HepG2 (cell line): ENCODE measurements at places on chromosomes 6 and 20. TPM values are rescaled to one million over a fixed set of nuclear protein-coding genes. Genes with fewer than 3 reads are reported as not detected.
A peak's percentile ranks its signal among the peaks of the same experiment; 100 is the strongest.

Gene DDO
- 10.3 and 14.6 TPM in 2 replicates for total RNA-seq

Gene NRSN1
- not detected in 2 replicates for total RNA-seq

Gene SLC22A16
- not detected in 2 replicates for total RNA-seq

Gene LCA5
- total RNA-seq: 4.6 and 7.7 TPM in 2 replicates

Gene ZNF165
- 8.6 and 11.2 TPM in 2 replicates for total RNA-seq

Gene GMPR
- total RNA-seq: not detected in 2 replicates

DNA sequence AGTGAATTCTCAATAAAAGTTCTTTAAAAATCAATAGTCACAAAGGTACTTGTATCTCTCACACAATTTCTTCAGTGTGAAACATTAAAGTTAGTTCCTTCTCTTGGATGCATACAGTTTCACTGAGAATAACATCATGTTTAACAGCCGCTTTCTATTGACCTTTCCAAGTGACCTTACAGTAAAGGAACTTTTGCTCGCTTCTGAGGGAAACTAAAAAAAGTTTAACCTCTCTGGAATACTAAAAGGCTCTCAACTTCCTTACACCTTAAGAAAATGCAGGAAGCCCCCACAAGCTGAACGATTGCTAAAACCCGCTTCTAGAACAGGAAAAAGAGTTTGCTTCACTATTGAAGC lies 1.3 kb downstream of the RRAGD start:
- H3K27ac ChIP-seq: no peak overlapping the region
- DNase-seq: no peak
- H3K4me3 ChIP-seq: no peak overlapping the region
- H3K27me3 ChIP-seq: peaks cover 51% of the 10 kb centered on the region; the same call in 2 of the 3 replicates
- H3K4me1 ChIP-seq: peaks cover 25% of the 10 kb centered on the region

- no peak overlapping the region for H3K27ac ChIP-seq
- peaks cover 29% of the 10 kb centered on the region for H3K4me1 ChIP-seq
- H3K36me3 ChIP-seq: no peaks in the 10 kb centered on the region
- peak overlapping the region; percentile 69 for H3K4me3 ChIP-seq
These were observed 194.2 kb upstream of the ZNF184 start for GRCh38 chr6:27667016-27667656.

DNA sequence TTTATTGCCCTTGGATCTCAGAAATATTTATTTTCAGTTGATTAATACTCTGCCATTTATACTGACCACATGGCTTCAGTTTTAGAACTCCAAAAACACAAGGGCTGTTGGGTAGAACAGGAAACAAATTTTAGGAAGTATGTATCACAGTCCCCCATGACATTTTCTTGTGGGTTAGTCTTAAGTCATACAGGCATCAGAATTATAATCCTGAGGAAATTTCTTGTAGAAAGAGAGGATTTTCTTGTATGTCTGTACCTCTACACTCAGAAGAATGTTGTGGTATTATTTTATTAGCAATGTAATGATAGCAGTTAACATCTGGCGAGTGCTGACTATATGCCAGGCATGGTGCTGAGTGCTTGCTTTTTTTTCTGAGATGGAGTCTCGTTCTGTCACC lies 302.9 kb downstream of the CLIC5 start:
- H3K27ac ChIP-seq: no peak overlapping the region
- no peak for DNase-seq
- H3K4me3 ChIP-seq: no peak overlapping the region
- H3K27me3 ChIP-seq: no peaks in the 10 kb centered on the region

GRCh38 chr6:5634525-5634924 lies 372.2 kb downstream of the NRN1 start:
- DNase-seq: no peak
- H3K4me3 ChIP-seq: no peak overlapping the region
- H3K27me3 ChIP-seq: no peaks in the 10 kb centered on the region
- H3K36me3 ChIP-seq: no peaks in the 10 kb centered on the region
- 0 out of 2 replicates have a peak, but pooled peaks cover 6% of the 10 kb centered on the region for H3K4me1 ChIP-seq

DNA sequence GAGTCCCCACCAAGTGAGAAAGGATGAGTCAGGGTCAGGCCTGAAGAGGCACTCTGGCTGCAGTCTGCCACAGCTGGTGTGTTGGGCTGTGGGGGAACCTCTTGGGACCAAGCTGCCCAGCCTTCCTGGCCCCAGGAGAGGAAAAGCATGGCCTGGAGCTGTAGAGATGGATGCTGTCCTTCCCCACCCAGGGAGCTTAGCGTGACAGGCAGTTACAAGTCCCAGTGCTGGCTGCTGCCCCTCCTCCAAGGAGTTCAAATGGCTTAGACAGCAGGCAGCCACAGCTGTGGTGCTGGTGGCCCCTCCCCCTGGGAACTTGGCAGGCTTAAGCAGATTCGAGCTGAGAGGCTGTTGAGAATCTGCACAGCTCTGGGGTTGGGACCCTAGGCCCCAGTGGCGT lies 253.2 kb downstream of the PLCB1 start:
- H3K4me3 ChIP-seq: no peak overlapping the region
- H3K27ac ChIP-seq: no peak overlapping the region
- H3K36me3 ChIP-seq: no peaks in the 10 kb centered on the region
- H3K4me1 ChIP-seq: peaks cover 27% of the 10 kb centered on the region
- no peak for DNase-seq
- H3K27me3 ChIP-seq: no peaks in the 10 kb centered on the region

DNA sequence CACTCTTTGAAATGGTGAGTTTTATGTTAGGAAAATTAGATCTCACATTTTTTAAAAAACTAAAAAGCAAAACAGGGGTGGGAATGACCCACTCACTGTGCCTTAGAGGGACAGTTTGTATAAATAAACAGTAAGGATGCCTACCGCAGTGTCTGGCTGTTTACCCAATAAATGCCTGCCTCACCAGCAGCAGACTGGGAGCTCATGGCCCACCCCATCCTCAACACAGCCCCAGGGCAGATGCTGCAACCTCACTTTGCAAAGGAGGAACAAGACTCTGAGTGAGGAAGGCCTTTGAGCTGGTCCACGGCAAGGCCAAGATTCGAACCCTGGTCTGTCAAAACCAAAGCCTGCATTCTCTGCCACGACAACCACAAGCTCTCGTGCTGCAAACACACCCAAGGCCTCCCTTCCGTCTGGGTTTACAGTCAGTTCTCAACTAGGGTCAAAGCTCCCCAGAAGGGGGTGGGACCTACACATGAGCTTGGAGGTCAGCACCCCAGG lies 77.8 kb downstream of the BMP7 start:
- H3K27me3 ChIP-seq: peaks cover 9% of the 10 kb centered on the region
- H3K27ac ChIP-seq: no peak overlapping the region

- H3K4me3 ChIP-seq: no peak overlapping the region
- no peak for DNase-seq
- no peaks in the 10 kb centered on the region for H3K36me3 ChIP-seq
- no peaks in the 10 kb centered on the region for H3K27me3 ChIP-seq
These were observed 263.9 kb upstream of the PRND start for GRCh38 chr20:4457566-4458543.

GRCh38 chr6:41704028-41704427 lies 31.4 kb downstream of the TFEB start:
- H3K27ac ChIP-seq: no peak overlapping the region
- peaks cover 18% of the 10 kb centered on the region for H3K4me1 ChIP-seq
- DNase-seq: no peak
- H3K36me3 ChIP-seq: no peaks in the 10 kb centered on the region
- no peak overlapping the region for H3K4me3 ChIP-seq

- peak overlapping the region; percentile 77 for H3K27ac ChIP-seq
- peaks cover 89% of the 10 kb centered on the region for H3K4me1 ChIP-seq
- peaks cover 9% of the 10 kb centered on the region; the same call in 2 of the 3 replicates for H3K27me3 ChIP-seq
- DNase-seq: peak; percentile 93
- H3K4me3 ChIP-seq: no peak overlapping the region
- H3K36me3 ChIP-seq: no peaks in the 10 kb centered on the region
These were observed 11.5 kb upstream of the CDKN1A start for GRCh38 chr6:36666826-36667591.

DNA sequence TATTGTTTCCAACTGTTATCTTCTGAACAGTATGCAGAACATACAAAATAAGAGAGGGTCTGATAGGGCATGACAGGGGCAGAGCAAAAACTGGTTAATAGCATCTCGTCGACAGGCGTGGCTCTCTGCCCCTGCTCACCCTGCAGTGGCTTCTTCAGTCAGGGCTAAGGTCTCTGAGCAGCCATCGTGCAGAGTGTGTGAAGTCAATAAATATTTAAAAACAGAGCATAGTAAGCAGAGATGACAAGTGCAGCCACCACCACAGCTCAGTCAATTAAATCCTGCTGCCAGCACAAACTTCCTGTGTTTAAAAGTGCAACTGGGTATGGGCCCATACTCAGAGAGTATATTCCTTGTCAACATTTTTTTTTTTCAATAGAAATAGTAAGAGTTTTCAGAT lies 373.4 kb upstream of the AGPAT4 start:
- no peak for DNase-seq
- no peak overlapping the region for H3K4me3 ChIP-seq
- H3K36me3 ChIP-seq: no peaks in the 10 kb centered on the region
- no peaks in the 10 kb centered on the region for H3K27me3 ChIP-seq
- no peak overlapping the region for H3K27ac ChIP-seq
- H3K4me1 ChIP-seq: no peaks in the 10 kb centered on the region

- no peak overlapping the region for H3K4me3 ChIP-seq
- H3K4me1 ChIP-seq: no peaks in the 10 kb centered on the region
- no peak overlapping the region for H3K27ac ChIP-seq
- no peaks in the 10 kb centered on the region for H3K27me3 ChIP-seq
- H3K36me3 ChIP-seq: no peaks in the 10 kb centered on the region
These were observed 114.1 kb downstream of the TENT5A start for GRCh38 chr6:81638366-81638765.

DNA sequence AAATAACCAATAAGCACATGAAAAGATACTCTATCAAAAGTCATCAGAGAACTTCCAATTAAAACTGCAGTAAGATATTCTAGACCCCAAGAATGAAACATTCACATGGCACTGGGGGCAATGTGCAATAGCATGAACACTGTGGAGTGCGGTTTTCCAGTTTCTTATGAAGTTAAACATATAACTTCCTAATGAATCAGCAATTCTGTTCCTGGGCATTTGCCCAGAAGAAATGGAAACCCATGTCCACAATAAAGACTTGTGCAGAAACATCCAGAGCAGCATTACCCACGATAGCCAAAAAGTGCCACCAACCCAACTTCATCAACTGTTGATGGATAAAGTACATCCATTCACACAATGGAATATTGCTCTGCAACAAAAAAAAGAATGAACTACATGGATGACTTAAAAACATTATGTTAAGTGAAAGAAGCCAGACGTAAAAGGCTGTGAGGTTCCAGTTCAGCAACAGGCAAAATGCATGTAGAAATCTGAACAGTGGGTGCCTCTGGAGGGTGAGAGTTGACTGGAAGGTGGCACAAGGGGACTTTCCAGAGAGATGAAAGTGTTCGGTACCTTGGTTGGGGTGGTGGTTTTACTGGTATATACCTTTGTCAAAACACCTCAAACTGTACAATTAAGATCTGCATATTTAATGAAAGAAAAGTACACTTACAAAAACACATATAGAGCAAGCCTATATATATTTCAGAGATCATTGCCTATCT lies 207.2 kb upstream of the ECI2 start:
- H3K4me3 ChIP-seq: no peak overlapping the region
- H3K27ac ChIP-seq: no peak overlapping the region
- 0 out of 2 replicates have a peak, but pooled peaks cover under 1% of the 10 kb centered on the region for H3K4me1 ChIP-seq
- H3K27me3 ChIP-seq: peaks cover 40% of the 10 kb centered on the region; the same call in 2 of the 3 replicates

- no peaks in the 10 kb centered on the region for H3K4me1 ChIP-seq
- H3K4me3 ChIP-seq: no peak overlapping the region
- H3K27ac ChIP-seq: no peak overlapping the region
- no peaks in the 10 kb centered on the region for H3K27me3 ChIP-seq
These were observed 15.6 kb upstream of the HMGN3 start for GRCh38 chr6:79250107-79250514.
